Stimulated activated CD4-positive, alpha-beta T cell treated with anti-CD3 and anti-CD28 coated beads, TNF-alpha, amount 100 ng/mL, for 4 hours (primary cell): ENCODE measurements at places on chromosomes 3 and 15.

- no peak for DNase-seq
Observed at GRCh38 chr3:127037418-127037841, 54.5 kb downstream of the PLXNA1 start.

- no peak for DNase-seq
Observed at GRCh38 chr3:111823341-111823855, 35.7 kb upstream of the PHLDB2 start.

DNA sequence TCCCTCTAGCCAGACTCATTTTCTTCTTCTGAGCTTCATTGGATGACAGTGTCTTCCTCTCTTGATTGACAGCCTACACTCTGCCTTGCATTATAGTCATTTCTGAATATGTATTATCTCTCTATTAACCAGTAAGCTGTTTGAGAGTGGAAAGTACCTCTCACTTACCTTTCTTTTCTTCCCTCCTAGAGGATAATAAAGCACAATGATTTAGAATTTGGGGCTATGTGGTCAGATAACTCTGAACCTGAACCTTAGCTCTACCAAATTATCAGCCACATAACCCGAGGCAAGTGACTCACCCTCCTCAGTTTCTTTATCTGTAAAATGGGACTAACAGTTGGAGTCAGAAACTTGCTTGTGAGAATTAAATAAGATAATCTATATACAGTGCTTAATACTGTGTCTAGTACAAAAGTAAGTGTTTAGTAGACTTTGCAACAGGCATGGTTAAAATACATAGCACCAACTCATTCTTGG, 331.8 kb upstream of the TBL1XR1 start:
- no peak for DNase-seq

- no peak for DNase-seq
Observed at GRCh38 chr3:156416846-156417558, 137.9 kb downstream of the SSR3 start.

- no peak for DNase-seq
Observed at GRCh38 chr3:148923592-148923991, 58.5 kb downstream of the CPA3 start.

- DNase-seq: no peak
Observed at GRCh38 chr3:3648988-3649679, 150.1 kb upstream of the LRRN1 start.

DNA sequence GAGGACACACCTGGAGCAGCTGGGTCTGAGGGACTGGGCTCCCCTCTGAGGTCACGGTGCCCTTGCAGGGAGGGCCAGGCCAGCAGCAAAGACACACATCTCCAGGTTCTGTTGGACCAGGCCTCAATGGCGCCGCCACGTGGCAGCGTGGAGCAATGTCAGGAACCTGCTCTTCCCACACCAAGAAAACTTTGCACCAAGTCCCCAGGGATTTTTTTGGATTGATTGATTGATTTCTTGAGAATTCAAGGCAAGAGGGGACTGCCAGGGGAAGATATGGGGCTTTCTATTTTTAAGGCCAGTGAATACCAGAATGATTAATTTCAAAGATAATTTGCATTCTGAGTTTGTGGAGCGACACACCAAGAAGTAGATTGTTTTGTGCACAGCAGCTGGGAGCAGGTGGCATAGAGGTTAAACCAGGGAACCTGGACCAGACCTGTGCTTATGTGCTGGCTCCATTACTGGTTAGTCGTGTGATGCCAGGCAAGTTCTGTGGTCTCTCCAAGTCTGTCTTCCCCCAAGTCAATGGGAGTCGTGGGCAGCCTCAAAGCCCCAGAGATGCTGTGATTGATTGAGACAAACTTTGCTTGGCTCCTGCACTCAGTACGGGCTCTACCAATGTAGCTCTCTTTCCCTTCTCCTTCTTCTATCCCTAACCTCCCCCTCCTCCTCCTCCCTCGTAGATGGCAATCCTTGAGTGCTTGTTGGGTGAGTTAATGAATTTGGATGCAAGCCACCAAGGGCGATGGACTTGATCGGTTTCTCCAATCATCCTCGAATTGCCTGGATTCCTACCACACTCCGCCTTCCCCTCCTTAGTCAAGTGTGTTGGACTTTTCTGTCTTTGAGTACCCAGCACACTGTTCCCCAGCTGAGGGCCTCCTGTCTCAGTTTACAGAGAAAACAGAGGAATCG, 96.2 kb upstream of the TRPM1 start:
- no peak for DNase-seq

GRCh38 chr3:16463119-16463518, 50.4 kb downstream of the RFTN1 start:
- DNase-seq: no peak

DNA sequence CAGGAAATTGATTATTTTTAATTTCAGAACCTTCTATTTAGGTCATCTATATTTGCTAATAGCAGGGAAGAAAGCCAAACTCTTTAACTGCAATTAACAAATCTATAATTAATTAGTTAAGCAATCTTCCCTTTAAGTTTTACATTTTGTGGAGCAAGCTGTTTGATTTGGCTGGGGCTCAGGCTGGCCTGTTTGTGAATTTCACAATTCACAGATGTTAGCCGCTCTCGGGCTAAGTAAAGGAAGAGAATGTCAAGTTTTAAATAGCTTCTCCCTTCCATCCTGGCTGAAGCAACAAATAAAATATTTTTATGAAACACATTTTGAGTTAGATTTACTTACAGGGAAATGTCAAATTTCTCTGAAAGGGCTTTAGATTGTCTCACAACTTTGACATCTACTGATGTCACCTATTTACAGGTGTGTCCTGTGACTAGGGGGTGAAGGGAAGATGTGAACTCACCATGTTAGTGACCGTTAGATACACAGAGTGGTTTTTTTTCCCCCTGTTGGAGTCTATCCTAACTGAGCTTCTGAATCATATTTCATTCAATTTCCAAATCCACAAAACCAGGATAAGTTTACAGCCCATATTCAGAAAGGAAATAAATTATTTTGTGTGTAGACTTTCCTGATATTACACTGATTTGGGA, 1.3 kb upstream of the TP63 start:
- DNase-seq: no peak

GRCh38 chr3:82520846-82521245, 759.4 kb upstream of the GBE1 start:
- no peak for DNase-seq

DNA sequence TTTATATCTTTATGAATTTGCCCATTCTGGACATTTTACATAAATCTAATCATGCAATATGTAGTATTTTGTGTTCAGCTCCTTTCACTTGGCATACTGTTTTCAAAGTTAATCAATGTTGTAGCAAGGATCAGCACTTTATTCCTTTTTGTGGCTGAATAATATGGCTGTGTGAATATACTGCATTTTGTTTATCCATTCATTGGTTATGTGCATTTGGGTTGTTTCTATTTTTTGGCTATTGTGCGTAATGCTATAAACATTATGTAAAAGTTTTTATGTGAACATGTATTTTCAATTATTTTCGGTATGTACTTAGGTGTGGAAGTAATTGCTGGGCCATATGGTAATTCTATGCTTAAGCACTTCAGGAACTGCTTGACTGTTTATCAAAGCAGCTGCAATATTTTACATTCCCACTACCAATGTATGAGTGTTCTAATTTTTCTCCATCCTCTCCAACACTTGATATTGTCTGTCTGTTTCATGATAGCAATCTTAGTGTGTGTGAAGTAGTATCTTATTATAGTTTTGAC, 101.3 kb upstream of the P2RY1 start:
- no peak for DNase-seq
